ENCODE measurements at places on chromosomes 2 and 18. TPM values are rescaled to one million over a fixed set of nuclear protein-coding genes. Genes with fewer than 3 reads are reported as not detected.

IL37 gene
- total RNA-seq: not detected

DNA sequence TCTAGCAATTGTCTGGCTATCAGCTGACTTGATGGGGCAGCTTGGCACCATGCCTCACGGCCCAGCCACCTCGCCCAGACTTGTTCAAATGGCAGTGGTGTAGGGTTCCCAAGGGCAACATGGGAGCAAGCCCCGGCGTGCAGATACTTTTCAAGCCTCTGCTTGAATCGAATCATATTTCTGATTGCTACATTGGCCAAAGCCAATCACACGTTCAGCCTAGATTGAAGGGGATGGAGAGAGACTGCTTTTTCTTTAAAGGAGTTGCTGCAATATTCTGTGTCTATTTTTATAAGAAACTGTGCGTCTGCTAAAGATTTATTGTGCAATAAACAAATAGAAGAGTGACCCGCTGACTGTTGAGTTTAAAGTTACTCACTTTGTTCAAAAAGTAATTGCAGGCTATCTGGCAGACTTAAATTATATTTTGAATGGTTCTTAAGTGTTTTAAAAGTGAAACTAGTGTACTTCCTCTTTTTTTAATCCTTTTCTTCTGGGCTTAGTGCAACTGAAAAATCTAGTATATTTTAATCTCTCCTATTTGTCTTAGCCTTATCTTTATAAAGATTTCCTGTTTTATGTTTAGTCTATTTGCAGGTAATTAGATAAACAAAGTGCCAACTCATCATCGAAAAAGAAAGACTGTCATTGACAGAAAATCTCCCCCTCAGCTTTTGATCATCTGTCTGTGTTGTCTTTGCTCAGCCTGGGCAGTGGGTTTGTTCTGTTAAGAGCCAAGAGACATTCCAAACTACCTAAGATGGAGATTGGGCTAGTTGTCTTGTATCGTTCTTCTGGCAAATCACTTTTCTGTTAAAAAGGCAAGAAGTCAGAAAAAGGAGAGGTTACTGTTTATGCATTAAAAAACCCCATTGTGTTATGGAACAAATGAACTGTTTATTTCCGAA lies 156.1 kb downstream of the TPGS2 start:
- no peak for DNase-seq

PPP1R1C gene
- total RNA-seq: 28.9 TPM

DNA sequence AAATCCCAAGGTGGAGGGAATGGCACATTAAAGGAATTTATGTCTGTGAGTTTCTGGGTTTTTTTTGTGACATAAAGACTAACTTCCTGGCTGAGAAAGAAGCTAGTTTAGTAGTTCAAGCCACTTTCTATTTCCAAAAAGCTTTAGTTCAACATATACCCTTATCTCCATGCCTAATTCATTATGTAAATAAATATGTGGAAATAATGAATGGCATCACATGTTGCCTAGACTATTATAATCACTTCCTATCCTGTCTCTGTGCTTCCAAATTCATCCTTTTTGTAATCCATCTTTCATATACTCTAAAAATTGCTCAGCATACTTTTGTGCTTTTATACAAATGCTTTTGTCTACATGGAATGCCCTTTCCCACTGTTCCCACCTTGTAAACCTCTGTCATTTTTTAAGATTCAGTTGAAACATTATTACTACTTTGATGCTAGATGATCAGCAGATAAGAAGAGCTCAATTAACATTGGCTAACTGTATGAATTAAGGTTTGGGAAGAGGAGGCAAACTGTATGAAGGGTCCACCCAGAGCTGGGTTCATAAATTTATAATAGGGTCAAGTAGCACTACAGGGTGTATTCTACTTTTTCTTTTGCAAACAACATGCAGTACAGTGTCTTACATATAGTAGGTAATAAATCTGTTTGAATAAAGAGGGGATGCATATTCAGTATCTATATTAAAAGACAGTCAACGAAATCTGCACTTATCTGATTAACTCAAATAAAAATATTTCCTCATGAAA lies 61.7 kb upstream of the MTIF2 start:
- DNase-seq: no peak

DNA sequence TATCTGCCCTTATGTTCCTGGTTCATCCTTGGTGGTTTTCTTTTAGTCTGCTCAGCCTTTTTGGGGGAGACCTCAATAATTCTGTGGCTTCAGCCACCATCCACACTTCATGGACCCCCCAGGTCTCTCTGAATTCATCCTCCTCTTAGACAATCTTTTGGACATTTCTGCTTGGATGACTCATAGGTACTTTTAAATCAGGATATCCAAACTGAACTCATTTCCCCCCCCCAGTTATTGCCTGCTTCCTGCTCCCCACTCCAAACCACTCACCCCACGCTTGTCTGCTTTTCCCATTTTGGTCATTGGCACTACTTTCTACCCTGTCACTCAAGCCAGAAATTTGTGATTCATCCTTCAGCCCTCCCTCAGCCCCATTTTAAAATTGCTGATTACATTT lies 78.5 kb downstream of the TANC1 start:
- DNase-seq: no peak

DNA sequence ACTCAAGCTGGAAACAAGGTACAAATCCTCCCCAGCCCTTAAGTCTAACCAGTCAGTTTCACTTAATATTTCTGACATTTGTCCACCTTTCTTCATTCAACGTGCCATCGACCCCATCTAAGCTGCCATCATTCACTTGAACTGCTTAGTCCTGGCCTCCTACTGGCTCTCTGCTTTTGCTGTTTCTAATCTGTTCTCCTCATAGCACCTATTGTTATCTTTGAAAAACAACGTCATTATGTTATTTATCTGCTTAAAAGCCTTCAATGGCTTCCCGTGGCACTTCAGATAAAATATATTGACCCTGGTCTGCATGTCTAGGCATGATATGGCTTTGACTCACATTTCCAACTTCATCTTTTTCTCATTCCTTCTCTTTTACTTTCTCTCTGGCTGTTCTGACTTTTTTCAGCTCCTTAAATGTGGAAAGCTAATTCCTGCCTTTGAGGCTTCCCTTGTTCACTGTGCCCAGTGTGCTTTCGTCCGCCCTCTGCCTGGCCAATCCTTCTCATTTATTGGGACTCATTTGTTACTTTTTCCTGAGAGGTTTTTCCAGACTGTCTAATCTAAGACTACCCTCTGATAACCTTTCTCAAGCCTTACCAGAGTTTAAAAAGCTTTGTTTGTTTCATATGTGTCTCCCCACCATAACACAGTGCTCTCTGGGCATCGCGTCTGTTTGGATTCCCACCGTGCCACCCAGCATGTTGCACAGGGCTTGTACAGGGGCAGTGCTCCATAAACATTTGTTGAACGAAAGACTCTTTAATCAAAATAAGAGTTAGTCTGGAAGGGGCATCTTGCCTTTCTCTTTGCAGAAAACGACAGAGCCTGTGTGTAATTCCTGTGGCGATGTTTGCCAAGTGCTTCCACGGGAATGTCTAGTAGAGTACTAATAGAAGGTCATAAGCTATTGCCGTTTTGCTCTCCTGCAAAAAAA lies 183.9 kb downstream of the FMNL2 start:
- DNase-seq: no peak

PRSS56 gene
- not detected for total RNA-seq

GRCh38 chr2:74620671-74621070 lies 27.5 kb downstream of the M1AP start:
- DNase-seq: no peak

GRCh38 chr2:101341901-101342624 lies 33.6 kb upstream of the RNF149 start:
- DNase-seq: peak; percentile 68

DNA sequence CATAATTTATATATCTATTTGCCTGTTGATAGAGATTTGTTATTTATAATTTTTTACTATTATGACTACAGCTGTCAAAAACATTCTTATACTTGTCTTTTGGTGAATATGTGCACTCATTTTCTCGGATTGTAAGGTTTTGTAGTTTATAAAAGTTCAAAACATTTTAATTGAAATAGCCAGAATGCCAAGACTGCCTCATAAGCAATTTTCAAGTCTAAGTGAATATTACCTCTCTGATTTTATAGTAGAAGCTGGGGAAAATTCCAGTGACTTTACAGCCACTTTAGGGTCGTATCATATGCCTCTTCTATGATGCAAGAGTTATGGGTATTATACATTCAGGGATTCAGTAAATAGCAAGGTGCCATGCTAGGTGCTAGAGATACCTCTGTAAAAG lies 21.0 kb downstream of the ZC3H6 start:
- DNase-seq: no peak

DNA sequence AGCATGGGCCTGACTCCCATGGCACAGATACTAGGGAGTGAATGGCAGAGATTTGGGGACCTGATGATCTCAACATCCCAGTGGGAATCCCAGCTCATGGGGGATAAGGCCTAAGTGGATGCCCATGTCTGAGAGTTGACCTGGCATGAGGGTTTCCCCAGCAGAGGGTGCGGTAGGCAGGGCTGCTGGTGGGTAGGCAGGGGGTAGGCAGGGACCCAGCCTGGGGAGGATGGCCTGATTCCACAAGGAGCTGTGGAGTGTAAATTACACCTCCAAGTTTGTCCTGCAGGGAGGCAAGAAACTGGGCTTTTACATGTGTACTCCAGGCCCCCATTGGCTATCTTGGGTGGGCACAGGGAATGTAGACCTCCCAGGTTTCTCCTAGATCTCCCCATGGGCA lies 46.9 kb downstream of the INPP5D start:
- no peak for DNase-seq

DNA sequence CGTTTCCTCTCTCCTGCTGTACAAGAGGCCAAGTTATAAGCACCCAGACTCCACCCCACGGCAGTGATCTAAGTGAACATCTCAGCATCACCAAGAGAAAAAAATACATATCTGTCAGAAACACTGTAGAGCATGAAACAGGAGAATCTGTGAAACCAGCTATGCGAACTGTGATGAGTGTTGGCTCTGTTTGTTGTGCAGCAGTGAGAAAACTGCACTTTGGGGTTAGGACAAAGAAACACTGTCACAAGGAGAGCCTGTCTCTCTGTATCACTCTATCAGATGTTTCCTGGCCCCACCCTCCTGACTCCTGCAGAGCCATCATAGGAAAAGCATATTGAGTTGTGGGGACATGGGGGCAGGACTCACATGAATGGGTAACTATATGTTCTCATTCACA lies 87.1 kb downstream of the LAMA3 start:
- DNase-seq: no peak

- no peak for DNase-seq
Observed at GRCh38 chr2:54660752-54661151, 62.7 kb upstream of the EML6 start.

NPPC gene
- 2.2 TPM for total RNA-seq

- peak; percentile 52 for DNase-seq
Observed at GRCh38 chr2:161237392-161238264, 70.6 kb upstream of the PSMD14 start.

GULP1 gene
- 3.0 TPM for total RNA-seq

GRCh38 chr2:65607662-65608305 lies 175.4 kb upstream of the SPRED2 start:
- DNase-seq: no peak

DNA sequence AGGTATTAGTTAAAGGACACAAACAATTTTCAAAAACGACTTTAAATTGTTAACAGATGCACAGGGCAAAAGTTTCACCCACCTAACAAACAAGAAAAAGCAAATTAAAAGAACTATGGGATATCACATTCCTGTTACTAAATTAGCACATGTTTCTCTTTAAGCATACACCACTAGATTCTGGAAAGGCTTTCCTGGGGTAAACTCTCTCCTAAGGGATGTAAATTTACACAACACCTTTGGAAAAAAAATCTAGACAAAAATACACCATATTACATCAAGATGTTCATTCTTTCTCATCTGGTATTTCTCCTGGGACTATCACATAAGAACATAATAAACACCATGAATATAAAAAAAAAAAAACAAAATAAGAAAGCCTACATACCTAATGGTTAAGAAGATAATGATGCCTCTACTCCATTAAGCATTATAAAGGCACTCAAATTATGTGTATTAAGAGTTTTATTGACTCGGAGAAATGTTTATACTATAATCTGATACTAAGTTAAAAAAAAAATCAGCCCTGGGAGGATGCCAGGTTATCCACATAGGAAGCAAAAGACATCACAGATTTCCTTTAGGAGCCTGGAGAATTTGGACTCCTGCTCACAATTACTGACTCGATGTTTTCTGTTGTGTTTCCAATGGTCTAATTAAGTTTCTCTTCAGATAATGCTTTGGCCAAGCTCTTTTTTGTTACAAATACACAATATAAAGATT lies 82.8 kb upstream of the AFF3 start:
- DNase-seq: no peak

GRCh38 chr18:24130494-24130893 lies 8.4 kb upstream of the CABYR start:
- DNase-seq: no peak

DNA sequence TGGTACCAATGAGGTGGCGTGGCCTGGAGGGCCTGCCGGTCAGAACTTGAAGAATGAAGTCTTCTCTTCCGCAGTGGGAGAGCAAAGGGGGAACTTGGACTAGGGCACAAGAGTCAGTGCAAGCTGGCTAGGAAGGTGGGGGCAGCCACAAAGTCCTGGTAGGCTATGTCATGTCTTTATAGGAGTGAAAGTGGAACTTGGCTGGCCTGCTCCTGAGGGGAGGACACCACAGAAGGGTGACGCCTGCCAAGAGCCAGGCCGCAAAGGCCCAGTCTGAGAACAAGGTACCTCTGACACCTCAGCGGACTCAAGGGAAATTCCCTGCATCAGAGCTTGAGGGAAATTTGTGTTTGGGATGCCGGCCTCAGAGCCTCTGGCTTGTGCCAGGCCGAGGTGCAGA lies 32.2 kb upstream of the MAP3K20 start:
- DNase-seq: peak; percentile 23

SERPINB12 gene
- not detected for total RNA-seq

GRCh38 chr18:64398320-64398719 lies 249.4 kb upstream of the LINC00305 start:
- DNase-seq: no peak

DNA sequence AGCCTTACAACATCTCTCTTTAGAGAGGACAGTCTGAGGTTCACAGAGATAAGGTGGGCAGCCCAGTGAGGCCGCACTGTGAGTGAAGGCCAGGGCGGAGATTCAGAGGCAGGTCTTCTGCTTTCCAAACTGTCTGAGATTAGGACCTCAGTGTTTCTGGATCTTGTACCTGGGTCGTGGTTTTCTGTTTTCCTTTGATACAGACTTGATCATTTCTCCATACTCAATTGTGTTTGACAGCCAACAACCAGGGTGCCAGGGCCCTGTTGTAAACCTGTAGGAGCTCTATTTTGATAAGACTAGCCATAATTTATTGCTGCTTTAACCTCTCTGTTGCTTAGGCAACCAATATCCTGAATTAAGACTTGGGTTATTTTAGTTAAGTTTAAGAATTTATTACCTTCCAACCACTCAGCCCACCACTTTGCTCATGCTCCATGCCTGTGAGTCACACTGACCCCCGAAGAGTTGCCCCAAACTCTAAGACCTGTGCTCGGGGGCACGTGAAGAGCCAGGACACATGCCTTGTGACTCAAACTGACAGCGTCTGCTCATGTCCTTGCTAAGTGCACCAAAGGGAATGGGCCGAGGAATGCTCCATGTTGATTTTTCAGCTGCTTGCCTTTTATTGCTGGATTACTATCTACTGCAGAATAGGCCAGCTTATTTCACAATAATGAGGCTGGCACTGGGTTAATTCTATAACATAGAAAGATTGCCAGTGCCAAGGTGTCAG lies 248.6 kb downstream of the BCL2 start:
- DNase-seq: no peak
